ENCODE measurements at places on chromosomes 5 and 9.

DNA sequence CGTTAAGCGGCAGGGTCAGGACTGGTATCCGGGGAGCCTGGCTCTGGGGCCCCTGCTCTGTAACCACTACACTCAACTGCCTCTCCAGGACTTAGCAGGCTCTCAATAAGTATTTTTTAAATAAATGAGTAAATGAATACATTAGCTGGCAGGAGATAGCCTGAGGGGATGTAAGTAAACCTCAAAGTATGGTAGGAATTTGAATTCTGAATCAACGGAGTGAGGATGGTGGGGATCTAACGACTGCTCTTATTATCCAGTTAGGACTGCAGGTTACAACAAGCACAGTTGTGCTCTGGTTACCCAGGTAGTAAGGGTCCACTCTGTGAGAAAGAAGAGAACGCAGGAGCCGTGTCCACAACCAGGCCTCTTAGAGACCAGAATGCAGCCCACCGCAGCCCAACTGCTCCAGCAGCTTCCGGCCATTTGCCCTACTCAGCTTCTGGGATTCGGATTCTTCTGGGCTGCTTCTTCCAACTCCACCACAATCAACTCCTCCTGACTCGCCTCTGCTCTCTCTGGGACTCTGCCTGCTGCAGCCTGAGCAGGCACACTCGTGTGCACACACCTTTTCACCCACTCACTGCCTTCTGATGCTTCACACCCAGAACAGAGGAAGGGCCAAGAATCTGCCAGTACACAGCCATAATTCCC is 52.6 kb downstream of the MED27 start:
- DNase-seq: no peak

DNA sequence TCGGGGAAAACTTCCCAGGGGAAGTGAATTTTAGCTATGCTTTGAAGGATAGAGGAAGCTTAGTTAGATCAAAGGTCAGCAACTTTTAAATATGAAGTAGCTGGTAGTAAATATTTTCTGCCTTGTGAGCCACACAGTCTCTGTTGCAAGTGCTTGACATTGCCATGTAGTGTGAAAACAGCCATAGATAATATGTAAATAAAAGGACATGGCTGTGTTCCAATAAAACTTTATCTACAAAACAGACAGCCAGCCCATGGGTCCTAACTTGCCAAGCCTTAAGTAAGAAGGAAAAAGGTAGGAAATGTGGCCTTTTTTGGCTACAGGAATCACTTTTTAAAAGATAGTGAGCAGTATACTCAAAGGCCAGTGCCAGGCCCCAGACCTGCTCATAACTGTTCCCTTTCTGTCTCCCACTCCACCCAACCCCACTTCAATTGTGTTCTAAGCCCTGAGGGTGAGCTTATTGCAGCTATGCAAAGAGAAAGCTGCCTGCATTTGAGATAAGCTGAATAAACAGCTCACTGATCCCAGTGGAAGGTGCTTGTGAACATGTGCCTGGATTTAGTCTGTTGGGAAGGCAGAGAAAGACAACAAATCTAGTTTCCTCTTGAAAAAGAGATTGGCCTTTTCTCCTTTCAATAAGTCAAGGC is 113.0 kb upstream of the TRIM32 start:
- DNase-seq: no peak

- DNase-seq: no peak
Observed at GRCh38 chr9:26812217-26812616, 80.4 kb downstream of the CAAP1 start.

DNA sequence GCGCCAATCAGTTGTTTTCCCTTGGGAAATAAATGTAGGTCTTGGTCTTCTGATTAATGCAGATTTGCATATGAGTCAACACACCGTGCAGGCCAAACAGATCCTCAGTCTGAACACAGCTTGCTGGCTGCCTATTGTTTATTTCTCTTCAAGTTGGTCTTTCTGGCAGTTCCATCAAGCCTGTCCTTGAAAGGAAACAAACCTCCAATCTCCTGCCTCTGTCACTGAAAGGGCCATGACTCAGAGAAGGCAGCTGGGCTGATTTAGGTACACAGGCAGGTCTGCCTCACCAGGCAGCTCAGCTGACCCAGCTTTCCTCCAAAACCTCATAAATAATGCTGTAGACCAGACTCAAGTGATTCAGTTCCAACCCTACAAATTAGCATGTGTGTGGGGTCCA is 175.9 kb downstream of the MAN2A1 start:
- no peak for DNase-seq

DNA sequence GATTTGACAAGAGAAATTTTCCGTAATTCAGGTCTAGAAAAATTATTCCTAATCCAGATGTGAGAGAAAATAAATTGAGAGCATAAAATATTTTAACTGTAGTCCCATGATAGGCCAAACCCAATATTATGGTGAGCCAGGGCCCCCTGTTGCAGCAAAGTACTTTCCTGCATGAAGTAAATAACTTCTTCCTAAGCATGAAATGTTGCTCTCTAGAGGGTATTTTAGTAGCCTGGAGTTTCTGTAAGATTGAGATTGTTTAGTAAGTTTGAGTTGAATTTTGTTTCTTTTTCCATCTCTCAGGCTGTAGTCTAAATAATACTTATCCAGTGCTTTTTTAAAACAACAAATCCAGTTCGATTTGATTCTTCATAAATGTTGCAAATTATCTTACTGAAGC is 317.5 kb upstream of the MPDZ start:
- peak; percentile 48 for DNase-seq

- no peak for DNase-seq
Observed at GRCh38 chr9:79489261-79490000, 82.3 kb upstream of the TLE4 start.

DNA sequence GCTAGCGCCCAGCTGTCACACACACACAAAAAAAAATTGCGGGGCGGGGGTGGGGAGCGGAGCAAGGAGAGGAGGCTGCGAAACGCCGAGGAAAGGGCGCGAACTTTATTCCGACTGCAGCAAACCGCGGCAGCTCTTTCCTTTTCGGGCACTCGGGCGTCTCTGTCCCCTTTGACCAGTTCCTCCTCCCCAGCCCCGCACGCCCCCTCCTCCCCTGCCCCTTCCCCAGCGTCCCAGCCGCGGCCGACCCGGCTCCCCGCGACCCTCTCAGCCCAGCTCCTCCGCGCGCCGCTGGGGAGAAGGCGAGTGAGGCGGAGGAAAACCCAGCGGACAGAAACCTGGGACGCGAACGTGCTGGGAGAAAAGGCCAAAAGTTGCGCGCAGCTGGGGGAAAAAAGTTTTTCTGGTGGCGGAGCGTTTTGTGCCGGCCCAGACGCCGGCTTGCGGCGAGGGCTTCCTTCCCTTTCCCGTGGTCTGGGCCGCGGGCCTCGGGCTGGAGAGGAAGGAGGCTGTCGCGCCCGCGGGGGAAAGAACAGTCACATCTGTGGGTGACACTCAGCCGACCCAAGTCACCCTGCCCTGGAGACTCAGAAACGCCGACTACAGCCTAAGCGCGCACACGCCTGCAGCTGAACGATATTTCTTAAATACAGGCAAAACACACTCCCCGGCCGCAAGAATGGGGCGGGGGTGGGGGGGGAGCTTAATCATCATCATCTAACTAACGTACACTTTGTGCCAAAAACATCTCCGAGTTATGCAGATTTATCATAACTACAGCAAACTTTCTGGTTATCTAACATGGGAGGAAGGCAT is 1.1 kb upstream of the BNC2 start:
- DNase-seq: peak; percentile 70
